ENCODE measurements at places on chromosomes 7 and 10. TPM values are rescaled to one million over a fixed set of nuclear protein-coding genes. Genes with fewer than 3 reads are reported as not detected.

The CDH23 gene
- 4.5 TPM for total RNA-seq

The LLCFC1 gene
- not detected for total RNA-seq

The MYH16 gene
- total RNA-seq: not detected

The NAT16 gene
- not detected for total RNA-seq

The VWC2 gene
- total RNA-seq: 7.9 TPM

The GPR158 gene
- not detected for total RNA-seq

The CHAT gene
- not detected for total RNA-seq

The EEPD1 gene
- total RNA-seq: 7.1 TPM

The FRMD4A gene
- total RNA-seq: 26.1 TPM

The TMEM139 gene
- total RNA-seq: 8.8 TPM

The OR2A25 gene
- not detected for total RNA-seq

The ANKRD30A gene
- total RNA-seq: not detected
